GM06990 (cell line): ENCODE measurements at places on chromosomes 2 and 18.

DNA sequence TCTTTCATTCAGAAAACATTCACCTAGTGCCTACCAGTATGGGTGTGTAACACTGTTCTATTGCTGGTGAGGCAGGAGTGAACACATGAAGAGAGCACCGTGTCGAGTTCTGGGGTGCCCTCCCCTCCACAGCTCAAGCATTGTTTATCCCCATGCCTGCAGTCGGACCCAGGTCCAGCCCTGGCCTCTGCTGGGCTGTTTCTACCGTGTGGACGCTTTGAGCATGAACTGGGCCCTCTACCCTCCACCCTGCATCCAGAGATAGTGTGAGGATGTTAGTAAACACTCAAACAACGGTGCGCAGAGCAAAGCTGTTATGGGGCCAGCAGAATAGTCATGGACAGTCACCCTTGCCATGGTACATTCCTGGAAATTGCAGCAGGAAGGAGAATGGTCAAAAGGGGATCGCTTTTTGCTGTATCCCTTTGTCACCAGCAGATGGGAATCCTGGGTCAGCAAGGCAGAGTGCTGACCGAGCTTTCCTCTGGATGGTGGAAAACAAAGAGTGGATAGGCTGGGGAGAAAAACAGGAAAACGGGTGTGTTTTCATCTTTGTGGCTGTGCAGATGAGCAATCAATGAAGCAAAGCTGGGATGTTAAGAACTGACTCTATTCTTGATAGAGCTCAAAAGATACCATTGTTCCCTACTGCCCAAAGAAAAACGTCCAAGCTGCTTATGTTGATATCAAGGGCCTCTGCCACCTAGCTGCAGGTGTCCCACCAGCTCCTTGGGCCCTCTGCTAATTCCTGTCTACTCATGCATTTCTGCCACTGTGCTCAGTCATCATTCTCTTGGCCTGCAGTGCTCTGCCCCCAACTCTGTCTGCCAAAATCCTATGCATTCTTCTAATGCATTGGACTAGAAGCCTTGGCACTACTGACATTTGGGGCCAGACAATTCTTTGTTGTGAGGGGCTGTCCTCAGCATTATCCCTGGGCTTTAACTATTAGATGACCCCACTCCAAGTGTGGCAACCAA, 38.7 kb downstream of the REEP1 start:
- no peak for DNase-seq

DNA sequence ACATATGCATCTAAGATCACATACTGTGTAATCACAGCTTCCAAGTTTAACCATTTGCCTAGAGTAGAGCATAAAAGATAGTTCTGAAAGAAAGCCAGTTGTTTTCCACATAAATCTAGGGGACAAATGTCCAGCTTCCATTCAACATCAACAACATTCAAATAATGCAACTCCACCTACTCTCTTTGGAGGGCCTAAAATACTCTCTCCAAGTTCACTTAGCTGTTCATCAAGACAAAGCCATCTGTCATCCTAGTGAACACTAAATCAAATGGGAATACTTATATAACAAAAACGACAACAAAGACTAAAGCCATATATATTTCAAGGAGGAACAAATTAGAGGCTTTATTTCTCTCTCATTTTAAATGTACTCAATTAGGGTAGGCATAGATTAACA, 221.5 kb upstream of the CDH2 start:
- no peak for DNase-seq

GRCh38 chr2:239178484-239178883, 222.3 kb downstream of the HDAC4 start:
- no peak for DNase-seq

DNA sequence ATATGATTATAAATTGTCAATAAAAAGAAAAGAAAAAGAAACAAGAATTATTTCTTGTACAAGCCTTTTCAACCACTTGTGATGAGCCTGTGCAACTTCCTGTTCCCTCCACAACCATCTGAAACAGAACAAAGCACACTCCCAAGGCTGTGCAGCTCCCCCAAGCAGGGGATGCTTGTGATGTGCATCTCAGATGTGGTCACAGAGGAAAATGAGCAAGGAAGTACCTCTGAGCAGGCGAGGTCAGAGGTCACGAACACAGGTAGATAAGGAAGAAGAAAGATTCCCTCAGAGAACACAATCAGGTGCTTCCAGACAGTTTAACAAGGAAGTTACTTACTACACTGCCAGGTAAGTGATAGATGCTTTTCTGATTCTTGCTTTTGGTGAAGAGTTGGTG, 274.8 kb upstream of the SLC39A10 start:
- no peak for DNase-seq

DNA sequence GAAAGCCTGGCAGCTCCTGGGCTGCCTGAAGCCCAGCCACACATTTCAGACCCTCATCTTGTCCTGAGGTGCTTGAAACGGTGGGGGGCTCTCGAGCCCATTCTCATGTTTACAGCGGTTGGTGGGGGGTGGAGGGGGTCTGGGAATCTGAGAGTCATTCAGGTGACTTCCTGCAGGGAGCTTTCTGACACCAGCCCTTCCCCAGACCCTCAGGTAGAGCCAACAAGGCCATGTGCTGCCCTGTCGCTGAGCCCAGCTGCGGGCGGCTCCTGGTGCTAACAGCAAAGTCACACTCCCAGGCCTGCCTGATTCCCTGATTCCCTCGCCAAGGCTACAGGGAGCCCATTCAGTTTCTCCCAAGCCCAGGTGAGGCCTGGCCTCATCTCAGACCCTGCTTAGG, 324.9 kb upstream of the MEX3C start:
- DNase-seq, result no peak

DNA sequence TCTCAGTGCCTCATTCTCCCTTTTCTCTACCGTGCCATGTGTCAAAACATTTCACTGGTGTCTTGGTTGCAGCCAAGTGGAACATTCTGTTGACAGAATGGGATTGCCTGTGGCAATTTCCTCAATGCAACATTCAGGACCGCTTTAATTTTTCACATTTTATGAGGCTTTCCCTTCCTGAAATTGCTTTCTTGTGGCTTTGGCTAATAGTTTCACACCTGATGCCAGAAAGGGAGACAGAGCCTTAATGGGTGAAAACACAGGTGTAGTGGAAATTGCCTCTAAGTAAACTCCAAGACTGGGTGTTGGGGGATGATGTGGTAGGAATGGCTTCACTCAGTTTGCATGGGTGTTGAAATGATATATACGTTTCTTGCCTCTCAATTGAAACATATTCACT, 278.3 kb downstream of the TSN start:
- DNase-seq, result no peak

DNA sequence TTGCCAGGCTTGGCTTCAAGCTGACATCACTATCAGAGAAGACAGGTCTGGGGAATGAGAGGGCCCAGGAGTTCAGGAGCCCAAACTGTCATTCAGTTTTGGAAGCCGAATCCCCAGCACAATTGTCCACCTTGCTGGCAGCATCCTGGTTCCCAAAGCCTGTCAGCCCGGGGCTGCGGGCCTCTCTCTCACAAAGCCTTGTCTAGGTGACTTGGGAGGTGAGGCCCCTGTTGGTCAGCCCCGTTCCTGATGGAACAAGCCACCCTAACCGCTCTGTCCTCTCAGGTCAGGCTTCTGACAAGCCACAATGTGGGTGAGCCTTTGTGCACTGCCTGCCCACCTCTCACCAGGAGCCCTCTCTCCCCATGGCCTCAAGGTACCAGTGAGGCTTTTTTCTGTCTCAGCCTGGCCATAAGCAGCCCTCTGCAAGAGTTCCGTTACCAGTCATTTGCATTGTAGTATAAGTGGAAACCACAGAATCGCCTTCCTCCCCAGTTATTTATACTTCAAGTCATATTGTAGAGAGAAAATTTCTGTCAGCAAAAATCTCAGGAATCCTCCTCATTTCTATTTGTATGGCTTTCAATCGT, 100.6 kb downstream of the MSH2 start:
- DNase-seq, result peak; percentile 53

GRCh38 chr18:49933530-49934128, 120.3 kb upstream of the ACAA2 start:
- DNase-seq, result no peak

- no peak for DNase-seq
Measured at GRCh38 chr2:234796045-234796591, 155.7 kb upstream of the SH3BP4 start.

DNA sequence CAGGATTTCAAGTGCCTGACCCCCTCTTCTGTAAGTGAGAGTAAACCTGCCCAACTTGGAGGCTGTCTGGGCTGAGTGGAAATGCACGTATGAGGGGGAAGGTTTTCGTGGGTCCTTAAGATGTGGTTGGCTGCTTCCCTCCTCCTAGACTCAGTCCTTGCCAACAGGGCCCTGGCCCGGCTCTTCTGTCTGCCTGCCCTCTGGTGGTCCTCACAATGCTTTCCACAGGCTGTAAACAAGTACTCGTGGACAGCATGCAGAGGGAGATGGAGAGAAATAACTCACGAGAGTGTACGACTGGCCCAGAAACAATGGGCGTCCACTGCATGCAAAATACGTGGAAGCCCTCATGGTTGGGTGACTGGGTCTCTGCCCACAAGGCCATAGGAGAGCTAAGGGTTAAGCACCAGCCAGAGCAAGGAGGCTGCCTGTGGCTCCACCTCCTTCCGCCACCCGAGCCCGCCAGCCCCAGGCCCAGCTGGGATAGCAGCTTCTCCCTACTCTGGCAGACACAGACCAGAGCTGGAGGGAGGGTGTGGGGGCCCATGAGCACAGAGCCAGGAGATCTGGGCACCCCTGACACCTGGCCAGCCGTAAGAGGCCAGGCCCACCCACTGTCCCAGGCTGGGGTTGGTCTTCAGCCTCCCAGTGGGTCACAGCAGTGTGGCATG, 17.0 kb upstream of the ARHGEF4 start:
- DNase-seq, result no peak

DNA sequence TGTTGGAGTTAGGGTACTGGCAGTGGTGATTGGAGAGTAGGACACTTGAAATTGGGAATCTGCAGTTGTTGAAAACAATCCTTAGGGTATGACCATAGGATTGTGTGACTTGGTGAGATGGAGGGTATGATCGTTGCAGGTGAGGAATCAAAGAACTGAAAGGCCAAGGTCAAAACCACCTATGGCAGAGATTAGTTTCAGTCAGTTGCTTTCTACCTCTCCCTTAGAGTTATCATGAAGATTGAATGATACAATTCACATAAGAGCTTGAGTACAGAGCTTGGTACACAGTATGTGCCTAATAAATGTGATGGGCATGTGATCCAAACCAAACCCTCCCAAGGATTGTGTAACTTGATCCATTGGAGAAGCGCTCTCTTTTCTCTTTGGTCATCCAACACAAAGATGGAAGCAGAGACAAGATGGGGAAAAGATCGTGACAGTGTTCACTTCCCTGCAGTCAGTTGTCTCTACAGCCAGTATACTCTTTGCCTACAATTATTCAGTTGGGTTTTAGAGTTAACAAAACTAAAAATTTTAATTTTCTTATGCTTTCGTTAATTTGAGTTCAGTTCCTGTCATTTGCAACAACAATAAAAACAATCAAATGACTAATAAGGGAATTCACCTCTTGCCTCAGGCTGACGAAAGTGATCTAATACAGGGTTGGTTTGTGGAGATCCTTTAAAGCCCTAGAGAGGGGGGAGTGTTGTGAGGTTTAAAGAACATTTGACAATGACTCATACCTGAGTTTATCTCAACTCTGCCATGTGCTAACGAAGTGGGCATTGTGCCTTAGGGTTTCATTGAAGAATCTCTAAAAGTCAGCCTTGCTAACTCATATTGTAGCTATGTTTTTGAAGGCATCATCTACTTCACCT, 14.8 kb upstream of the SMAD2 start:
- DNase-seq, result no peak

DNA sequence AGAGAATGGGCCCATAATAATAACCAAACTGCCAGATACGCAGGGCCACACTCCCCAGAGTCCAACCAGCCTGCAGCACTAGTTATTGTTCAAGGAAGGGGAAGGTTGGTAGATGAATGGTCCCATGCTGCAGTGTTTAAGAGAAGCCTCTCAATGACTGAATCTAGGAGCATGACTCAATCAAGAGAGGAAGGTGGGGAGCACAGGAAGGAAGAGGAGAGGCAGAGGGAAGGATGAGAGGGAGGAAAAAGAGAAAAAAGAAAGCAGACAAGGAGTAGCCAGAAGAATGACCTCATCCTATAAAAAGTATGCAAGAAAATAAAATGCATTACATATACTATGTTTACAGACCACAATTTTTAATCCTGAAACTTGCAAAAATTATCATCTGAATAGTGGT, 174.5 kb downstream of the TCF4 start:
- DNase-seq, result no peak

- no peak for DNase-seq
Measured at GRCh38 chr2:42368817-42369531, 8.0 kb upstream of the COX7A2L start.

DNA sequence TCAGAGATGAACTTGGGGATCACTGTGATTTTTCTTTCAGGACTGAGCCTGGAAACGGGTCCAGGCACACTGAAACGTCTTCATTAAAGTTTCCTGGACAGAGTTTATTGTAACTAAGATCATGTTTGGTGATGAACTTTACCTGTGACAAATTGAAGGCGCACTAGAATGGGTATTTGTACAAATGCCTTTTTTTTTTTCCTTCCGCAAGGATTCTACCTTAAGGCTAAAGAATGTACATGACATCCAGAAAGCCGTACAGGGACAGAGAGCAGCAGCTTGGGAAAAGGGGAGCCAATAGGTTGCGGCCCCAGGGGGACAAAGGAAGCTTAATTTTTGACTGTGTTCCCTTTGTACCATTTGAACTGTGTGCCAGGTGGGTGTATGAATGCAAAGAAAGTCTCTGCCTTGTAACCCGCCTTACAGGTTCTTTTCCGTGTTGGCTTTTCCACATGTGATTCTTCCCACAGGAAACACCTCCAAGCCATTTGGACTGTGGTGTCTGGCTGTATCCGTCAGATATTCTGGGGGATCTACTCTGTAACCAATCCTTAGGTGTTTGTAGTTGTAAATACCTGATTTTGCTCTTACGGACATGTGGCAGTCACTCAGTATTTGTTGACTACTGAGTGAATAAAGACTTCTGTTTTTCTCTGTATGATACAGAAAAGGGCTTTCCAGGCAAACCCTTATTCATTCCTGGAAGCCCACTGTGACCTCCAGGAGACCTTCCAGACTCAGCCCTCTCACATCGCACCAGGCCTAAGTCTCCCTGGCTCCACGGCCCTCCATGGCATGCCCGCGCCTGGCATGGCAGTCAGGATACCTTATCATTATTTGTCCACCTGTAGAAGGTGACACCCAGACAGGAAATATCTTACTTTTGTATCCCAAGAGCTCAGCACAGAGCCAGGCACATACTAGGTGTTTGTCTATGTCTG, 1.1 kb downstream of the LRRFIP1 start:
- no peak for DNase-seq

GRCh38 chr2:237603718-237604362, 13.3 kb upstream of the RAB17 start:
- no peak for DNase-seq
